Right renal cortex interstitium (tissue), 3 donors: ENCODE measurements at places on chromosomes 16 and 17. TPM values are rescaled to one million over a fixed set of nuclear protein-coding genes. Genes with fewer than 3 reads are reported as not detected.

- DNase-seq: no peak
Measured at GRCh38 chr17:73359987-73360410, 48.2 kb upstream of the CDC42EP4 start.

DNA sequence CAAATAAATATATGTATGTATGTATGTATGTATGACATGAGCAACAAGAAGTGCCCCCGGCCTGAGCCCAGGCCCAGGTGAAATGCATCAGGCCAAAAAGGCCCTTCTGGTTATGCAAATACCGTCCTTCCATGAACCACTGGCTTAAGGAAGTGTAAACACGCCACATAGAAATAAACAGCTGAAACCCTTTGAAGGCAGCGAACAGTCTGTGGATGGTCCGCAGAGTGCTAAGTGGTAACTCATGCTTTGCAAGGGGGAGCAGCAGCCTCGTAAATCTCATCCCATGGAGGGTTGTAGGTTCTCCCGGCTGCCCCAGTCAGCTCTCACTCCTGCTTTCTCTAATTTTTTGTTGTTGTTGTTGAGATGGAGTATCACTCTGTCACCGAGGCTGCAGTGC is 36.7 kb downstream of the COTL1 start:
- no peak for DNase-seq

GRCh38 chr17:82384730-82385481 is 13.3 kb downstream of the UTS2R start:
- DNase-seq: no peak

DNA sequence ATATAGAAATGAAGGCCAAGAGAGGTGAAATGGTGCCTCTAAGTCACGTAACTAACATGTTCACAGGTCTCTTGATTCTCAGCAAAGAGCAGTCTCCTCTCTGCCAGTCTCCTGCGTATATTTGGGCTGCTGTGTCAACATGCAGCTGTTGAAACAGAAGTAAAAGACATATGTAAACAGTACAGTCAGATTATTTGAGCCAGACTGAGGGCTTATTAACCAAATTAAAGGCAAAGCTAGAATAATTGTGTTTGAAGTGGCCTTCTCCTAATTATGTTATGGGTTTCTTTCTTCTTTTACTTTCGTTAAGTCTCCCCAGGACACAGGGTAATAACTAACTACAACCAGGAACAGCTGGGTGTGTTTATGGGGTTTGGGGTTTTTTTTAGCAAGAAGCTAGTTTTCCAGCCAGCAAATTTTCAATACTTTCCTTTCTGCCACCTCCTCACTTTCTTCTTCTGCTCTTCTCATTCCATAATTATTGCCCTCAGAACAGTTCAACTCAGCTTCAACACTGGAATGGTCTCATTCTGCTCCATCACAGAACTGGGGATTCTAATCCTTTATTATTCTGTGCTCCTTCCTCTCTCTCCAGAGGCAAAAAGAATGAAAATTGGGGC is 18.4 kb downstream of the G6PC1 start:
- no peak for DNase-seq

GRCh38 chr16:66025751-66026150 is 340.7 kb upstream of the CDH5 start:
- no peak for DNase-seq

- DNase-seq: no peak
Measured at GRCh38 chr16:69500496-69500895, 65.3 kb upstream of the NFAT5 start.

DNA sequence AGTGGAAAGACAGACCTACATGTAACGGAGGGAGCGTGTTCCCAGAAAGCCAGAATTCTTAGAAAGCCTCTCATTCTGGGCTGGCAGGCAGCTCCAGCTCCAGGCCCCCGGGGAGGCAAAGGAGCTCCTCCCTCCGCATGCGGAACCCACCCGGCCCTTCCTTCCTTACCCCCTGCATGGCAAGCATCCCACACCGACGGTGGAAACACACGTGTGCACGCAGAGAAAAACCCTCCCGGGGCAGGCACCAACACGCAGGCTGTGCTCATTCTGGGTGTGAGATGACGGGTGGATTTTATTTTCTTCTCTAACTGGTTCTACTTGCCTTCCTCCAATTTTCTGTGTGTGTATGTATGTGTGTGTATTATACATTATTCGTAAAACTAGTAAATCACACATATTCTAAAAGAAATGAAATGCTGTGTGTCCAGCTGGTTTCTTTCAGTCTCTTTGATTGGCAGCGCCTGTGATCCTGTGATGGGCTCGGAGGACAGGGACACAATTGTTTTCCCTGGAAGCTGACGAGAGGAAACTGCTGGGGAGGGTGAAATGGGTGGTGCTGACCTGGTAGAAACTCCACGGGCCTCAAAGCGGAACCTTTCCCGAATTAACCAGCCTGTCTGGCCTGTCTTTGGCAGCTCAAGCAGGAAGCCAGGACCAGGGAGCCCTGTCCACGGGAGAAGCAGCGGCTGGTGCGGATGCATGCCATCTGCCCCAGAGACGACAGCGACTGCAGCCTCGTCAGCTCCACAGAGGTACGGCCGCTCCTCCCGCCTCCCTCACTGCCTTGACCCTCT is 22.2 kb downstream of the CARD14 start:
- no peak for DNase-seq

GRCh38 chr17:3846437-3847164 is 555 bp upstream of the NCBP3 start:
- DNase-seq: no peak

DNA sequence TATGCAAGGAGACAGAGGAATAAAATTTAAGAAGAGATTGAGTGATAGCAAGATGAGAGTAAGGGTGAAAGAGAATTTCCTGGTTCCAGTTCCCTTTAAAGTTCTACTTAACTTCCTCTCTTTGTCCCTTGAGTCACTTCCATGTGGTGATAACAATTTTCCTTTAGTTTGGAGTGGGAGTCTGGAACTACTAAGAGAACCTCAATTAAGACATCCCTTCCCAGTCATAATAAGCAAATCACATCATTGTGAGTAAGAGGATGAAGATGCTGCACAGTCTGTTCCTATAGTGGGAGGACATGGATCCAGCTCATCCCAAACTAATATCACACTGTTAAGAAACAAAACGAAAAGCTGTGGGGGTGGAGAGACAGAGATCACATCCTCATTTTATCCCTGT is 24.4 kb downstream of the TBX21 start:
- DNase-seq: no peak

- no peak for DNase-seq
Measured at GRCh38 chr16:3508736-3509135, 7.9 kb downstream of the CLUAP1 start.

GRCh38 chr17:65231662-65232335 is 94.6 kb downstream of the RGS9 start:
- DNase-seq: peak; percentile 20

- DNase-seq: no peak
Measured at GRCh38 chr17:43212641-43213490, 1.2 kb downstream of the TMEM106A start.

- DNase-seq: no peak
Measured at GRCh38 chr17:76408037-76408849, 23.8 kb downstream of the SPHK1 start.

DNA sequence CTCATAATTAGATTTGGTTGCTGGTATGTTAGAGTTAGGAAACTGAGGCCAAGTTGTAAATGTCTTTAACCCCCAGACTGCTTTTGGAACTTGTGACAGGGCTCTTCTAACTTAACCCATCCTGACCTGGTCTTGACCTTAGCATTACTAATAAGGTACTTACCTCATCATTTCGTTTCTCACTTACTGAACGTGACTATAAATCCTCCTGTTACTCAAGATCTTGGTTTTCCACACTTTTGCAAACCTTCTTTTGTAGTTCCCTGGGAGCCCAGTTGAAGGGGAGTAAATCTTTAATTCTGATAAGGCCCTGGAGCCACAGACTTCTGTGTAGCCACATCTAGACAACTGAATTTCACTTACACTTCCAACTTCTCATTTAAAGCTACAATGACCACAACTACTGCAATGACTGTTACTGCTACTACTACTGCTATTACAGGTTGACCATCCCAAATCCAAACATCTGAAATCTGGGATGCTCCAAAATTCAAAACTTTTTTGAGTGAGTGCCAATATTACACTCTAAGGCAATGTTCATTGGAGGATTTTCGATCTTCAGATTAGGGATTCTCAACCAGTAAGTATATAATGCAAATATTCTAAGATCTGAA is 248.8 kb upstream of the TBX2 start:
- DNase-seq: no peak

GRCh38 chr16:57413733-57414132 is 9.2 kb downstream of the CCL17 start:
- no peak for DNase-seq

DNA sequence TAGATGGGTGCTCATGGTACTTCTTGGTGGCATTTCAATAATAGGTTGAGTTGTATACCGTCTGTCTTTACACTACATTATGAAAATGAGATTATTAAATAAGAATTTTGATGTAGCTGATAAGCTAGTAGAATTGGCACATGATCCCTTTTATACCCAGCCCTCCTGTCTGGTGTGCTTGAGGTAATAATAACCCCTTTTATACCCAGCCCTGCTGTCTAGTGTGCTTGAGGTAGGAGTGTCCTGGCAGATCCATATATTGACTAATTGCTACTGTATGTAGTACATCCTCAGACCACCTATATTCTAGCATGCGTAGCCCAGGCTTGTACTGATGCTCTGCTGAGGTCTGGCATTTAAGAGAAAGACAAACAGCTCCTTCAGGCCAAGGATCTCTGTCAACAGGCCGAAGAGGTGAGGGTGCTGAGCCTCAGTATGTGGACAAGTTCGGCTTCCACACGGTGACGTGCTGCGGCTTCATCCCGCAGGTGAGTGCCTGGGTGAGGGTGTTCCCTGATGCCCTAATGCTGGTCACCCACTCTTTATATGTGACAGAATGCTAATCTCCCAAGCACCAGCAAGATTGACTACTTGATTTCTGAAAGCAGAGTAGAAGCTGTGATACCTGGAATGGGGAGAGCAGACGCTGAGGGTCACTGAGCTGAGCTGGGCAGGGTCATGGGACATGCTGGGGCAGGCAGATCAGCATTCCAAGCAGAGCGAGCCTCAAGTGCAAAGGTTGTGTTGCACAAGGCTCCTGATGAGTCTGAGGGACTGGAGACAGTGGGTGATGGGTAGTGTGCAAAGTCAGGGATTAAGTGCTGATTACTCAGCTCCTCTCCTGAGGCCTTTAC is 5.7 kb downstream of the FN3K start:
- DNase-seq: no peak

- no peak for DNase-seq
Measured at GRCh38 chr16:9797306-9797705, 384.9 kb downstream of the GRIN2A start.

DNA sequence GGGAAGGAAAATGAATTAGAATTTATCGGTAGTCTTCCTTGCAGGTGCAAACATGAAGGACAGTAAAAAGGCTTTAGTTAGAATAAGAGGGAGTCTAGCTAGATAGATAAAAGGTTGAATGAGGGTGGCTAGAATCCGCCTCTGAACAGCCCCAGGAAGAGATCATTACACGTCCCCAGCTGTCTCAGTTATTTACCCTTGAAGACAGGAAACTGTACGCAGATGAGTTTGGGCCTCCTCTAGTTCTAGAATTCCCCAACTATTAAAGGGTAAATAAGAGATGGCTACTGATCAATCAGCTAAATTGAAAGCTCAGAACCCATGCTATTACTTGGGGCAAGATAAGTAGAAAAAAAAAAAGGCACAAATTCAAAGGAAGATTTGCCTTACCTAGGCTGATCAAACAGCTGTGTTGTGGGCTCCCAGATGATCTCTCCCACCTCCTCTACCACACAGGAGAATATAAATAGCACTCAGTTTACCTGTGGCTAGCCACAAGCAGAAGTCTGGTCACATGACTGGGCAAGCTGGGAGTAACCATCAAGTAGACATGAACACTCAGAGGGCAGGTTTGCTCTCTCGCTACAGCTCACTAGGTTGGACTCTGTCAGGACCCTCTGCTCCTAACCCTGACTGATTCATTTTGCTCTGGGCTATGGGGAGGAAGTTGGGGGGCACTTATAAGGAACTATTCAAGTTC is 17.0 kb downstream of the FAM117A start:
- no peak for DNase-seq

DNA sequence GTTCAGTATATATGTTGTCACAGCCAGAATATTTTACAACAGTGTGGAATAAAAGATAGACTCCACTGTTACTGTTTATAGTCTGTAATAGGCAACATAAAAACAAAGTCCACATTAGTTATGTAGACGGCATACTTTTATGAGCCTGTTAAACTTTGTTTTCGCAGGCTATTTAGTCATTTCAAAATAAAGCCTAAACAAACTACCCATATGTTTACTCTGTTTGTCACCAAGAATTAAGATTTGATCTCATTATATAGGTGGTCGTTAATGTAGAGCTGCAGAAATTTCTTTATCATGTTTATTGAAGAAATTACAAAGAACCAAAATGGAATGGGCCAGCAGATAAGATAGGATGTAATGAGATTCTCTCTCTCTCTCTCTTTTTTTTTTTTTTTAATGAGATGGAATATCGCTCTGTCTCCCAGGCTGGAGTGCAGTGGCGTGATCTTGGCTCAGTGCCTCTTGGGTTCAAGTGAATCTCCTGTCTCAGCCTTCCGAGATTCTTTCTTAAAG is 943.8 kb upstream of the SOX9 start:
- DNase-seq: no peak

DNA sequence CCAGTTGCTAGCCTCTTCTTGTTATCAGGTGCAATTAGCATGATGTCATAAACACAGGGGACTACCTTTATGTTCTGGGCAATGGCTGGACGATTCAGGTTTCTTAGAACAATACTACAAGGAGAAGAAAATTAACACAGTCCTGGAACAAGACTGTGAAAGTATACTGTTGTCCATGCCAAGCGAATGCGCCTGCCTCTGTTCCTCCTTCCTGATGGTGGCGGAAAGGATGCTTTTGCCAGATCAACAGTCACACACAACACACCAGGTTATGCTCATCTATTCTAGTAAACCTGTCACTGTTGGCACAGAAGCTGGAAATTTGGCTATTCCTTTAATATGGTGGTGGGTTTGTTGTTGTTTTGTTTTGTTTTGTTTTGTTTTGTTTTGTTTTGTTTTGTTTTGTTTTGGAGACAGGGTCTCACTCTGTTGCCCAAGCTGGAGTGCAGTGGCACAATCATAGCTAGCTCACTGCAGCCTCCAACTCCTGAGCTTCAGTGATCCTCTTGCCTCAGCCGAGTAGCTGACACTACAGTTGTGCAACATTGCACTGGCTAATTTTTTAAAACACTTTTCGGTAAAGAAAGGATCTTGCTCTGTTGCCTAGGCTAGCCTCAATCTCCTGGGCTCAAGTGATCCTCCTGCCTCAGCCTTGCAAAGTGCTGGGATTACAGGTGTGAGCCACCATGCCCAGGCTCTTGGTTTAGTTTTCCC is 3.1 kb upstream of the CD300LD start:
- no peak for DNase-seq

The SKAP1 gene
- polyA plus RNA-seq: 13.6 TPM

The CD300LF gene
- 0.57 TPM for polyA plus RNA-seq

The DHRS7C gene
- polyA plus RNA-seq: not detected

The POLDIP2 gene
- 95.7 TPM for polyA plus RNA-seq

The KIF19 gene
- polyA plus RNA-seq: 0.54 TPM

The HCRT gene
- not detected for polyA plus RNA-seq

The CDRT15 gene
- polyA plus RNA-seq: 0.61 TPM

The OTOA gene
- polyA plus RNA-seq: 0.14 TPM

The RBL2 gene
- polyA plus RNA-seq: 69.1 TPM

The ZP2 gene
- polyA plus RNA-seq: not detected

The FAM20A gene
- 12.4 TPM for polyA plus RNA-seq

The SLC5A10 gene
- 0.42 TPM for polyA plus RNA-seq

The ITGAX gene
- 0.57 TPM for polyA plus RNA-seq

The SDR42E2 gene
- polyA plus RNA-seq: 0.15 TPM

The GP1BA gene
- 2.9 TPM for polyA plus RNA-seq

The NDEL1 gene
- 54.6 TPM for polyA plus RNA-seq

The CFAP20 gene
- polyA plus RNA-seq: 78.4 TPM

The GRIN2A gene
- 5.1 TPM for polyA plus RNA-seq
